ENCODE measurements at places on chromosomes 1 and 21.

- no peak for DNase-seq
These were observed 87.0 kb downstream of the SIPA1L2 start for GRCh38 chr1:232542633-232543593.

GRCh38 chr1:159860456-159860855 lies 2.0 kb downstream of the VSIG8 start:
- no peak for DNase-seq

DNA sequence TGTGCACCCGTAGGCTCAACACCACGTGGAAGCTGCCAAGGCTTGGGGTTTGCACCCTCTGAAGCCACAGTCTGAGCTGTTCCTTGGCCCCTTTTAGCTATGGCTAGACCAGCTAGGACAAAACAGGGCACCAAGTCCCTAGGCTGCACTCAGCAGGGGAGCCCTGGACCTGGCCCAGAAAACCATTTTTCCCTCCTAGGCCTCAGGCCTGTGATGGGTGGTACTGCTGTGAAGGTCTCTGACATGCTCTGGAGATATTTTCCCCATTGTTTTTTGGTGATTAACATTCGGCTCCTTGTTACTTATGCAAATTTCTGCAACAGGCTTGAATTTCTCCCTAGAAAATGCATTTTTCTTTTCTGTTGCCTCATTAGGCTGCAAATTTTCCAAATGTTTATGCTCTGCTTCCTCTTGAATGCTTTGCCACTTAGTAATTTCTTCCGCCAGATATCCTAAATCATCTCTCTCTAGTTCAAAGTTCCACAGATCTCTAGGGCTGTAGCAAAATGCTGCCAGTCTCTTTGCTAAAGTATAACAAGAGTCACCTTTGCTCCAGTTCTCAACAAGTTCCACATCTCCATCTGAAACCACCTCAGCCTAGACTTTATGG lies 69.0 kb upstream of the KRTAP19-8 start:
- no peak for DNase-seq

GRCh38 chr21:44087426-44088400 lies 19.5 kb upstream of the PWP2 start:
- no peak for DNase-seq

- no peak for DNase-seq
These were observed 259.6 kb upstream of the RRP15 start for GRCh38 chr1:218025454-218025853.

Measured in T-helper 9 cell (primary cell).